ENCODE measurements at places on chromosomes 12 and 14.

DNA sequence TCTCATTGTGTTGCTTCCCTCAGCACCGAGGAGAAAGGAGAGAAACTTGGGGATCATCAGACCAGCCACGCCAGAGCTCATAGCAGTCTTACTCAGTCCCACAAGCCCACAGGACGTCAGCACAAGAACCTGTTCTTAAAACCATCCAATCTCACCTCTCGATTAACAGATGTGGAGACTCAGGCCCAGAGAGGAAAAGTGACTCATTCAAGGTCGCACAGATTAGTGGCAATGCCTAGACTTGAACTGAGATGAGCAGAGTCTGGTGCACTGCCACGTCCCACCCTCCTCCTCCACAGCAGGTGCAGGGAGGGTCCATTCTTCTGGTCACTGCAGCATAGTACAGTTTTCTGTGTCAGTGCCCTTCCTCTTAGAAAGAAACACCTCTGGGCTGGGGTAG is 154.9 kb upstream of the PZP start:
- DNase-seq, result no peak

- no peak for DNase-seq
Observed at GRCh38 chr14:95725685-95726336, 11.9 kb upstream of the TCL1A start.

DNA sequence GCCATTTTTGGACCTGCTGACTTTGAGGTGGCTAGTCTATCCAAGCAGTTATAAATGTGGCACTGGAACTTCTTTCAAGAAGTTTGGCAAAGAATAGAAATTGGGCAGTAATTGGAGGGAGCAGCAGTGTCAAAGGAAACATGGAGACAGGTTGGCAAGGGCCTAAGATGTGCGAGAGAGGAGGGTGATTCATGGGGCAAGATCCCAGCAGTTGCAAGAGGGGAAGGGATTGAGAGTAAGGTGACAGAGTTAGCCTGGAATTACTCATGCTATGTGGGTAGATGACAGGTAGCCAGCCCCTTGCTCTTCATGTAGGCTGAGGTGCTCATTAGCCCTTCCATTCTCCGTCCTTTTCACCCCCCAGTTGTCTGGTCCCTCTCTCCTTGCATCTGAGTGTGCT is 42.2 kb downstream of the FBXL14 start:
- no peak for DNase-seq

DNA sequence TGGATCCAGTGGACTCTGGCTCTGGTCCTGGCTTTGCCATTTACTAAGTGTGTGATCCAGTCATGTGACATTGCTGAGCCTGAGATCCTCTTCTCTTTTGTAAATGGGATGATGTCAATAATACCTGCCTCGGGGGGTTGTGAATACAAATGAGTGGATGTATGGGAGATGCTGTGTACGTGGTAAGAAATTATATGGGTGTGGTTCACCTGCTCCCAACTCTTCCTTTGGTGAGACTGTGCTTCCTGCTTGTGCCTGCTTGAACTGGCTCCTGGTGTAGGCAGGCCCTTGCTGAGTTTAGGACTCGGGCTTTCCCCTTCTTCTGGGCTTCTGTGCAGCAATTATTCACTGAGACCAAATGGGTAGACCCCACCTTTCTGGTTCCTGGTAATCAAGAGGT is 189.5 kb upstream of the FRMD6 start:
- DNase-seq, result no peak

GRCh38 chr14:51242545-51243490 is 2.8 kb downstream of the TMX1 start:
- DNase-seq, result no peak

DNA sequence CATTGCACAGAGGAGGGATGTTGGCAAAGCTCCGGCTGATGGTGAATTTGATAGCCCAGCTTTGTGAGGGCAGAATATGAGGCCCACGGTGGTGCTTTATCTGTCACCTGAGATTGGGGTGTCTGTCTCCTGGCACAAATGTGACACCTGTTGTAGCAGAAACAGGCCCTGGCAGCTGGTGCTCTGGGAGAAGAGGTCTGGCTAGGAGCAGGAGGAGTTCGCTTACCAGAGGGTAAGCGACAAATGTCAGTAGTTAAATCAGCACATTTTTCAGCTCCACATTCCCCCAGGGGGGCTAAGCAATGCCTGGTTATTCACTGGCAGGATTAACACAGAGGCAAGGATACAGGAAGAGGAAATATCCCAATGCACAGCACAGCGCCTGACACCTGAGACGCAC is 71.1 kb downstream of the B4GALNT3 start:
- no peak for DNase-seq

DNA sequence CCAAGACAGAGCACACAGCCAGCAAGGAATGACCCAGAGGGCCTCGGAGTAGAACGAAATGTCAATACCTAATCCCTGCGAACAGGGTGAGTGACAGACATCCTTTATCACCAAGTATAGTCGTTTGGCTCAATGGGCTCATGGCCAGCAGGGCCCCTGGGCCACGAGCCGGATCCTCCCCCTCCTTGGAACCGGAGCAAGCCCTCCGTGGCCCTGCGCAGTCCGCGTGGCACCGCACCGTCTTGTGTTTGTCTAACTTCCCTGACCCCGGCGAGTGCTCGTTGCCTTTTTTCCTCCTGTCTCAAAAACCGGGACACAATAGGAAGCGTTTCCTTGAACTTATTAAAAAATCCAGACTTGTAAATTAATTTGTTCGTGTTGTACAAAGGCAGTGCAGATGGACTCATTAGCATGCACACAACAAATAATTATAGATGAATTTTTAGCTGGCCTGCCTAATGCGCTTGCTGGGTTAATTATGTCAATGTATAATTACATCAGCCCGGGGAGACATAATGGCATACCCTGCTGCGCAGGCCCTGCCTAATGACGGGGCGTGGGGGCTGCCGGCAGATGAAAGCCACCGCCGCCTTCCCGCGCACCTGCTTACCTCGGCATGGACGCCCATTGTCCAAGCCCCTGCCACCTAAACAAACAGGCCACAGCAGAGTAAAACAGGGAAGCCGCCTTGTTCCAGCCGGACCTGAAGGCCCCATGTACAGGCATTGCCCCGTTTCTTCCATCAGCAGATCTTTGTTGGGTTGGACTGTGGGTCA is 81.6 kb downstream of the PHETA1 start:
- no peak for DNase-seq

Data from activated CD4-positive, alpha-beta T cell treated with anti-CD3 and anti-CD28 coated beads for 1 hour (primary cell).